ENCODE measurements at places on chromosomes 6 and 20. TPM values are rescaled to one million over a fixed set of nuclear protein-coding genes. Genes with fewer than 3 reads are reported as not detected.

- DNase-seq = no peak
These were observed 260.0 kb downstream of the ARID1B start for GRCh38 chr6:157037165-157037564.

GRCh38 chr6:142738731-142739130, 206.2 kb downstream of the HIVEP2 start:
- DNase-seq = no peak

- DNase-seq = no peak
These were observed 34.0 kb upstream of the PI16 start for GRCh38 chr6:36920546-36920945.

DNA sequence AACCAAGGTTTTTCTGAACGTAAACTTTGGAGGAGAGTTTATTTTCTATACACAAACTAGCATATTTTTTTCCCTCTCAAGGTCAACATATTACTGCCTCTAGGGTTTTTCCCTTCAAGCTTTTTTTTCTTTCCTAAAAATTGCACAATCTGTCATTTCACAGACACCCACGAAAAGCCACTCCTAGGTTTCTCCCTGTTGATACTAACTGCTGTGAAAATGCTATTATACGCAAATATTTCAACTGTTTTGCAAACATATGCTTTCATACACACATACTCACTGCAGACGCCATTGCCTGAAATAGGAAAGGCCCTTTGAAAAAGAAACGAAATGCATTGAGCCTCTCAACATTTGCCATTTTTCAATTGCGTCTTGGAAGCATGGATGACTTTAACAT, 333.0 kb downstream of the CD83 start:
- no peak for DNase-seq

DNA sequence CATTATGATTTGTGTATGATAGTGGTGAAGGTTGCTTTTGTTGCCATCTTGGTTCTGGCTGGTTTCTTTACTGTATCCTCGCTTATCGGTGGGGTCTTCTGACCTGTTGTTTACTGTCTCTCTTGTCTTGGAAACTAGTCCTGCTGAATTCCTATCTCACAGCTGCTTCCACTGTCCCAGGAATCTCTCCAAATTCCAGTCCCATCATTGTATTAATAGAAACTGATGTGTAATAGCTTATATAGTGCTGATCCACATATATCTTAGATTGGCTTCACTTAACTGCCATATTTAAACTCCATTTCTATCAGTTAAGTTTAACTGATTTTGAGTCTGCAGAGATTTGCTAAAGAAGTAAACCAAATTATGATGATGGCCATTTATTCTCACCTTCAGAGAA, 5.9 kb downstream of the GTF2H5 start:
- no peak for DNase-seq

GRCh38 chr20:23147964-23148730, 62.0 kb upstream of the CD93 start:
- DNase-seq = peak; percentile 84

DNA sequence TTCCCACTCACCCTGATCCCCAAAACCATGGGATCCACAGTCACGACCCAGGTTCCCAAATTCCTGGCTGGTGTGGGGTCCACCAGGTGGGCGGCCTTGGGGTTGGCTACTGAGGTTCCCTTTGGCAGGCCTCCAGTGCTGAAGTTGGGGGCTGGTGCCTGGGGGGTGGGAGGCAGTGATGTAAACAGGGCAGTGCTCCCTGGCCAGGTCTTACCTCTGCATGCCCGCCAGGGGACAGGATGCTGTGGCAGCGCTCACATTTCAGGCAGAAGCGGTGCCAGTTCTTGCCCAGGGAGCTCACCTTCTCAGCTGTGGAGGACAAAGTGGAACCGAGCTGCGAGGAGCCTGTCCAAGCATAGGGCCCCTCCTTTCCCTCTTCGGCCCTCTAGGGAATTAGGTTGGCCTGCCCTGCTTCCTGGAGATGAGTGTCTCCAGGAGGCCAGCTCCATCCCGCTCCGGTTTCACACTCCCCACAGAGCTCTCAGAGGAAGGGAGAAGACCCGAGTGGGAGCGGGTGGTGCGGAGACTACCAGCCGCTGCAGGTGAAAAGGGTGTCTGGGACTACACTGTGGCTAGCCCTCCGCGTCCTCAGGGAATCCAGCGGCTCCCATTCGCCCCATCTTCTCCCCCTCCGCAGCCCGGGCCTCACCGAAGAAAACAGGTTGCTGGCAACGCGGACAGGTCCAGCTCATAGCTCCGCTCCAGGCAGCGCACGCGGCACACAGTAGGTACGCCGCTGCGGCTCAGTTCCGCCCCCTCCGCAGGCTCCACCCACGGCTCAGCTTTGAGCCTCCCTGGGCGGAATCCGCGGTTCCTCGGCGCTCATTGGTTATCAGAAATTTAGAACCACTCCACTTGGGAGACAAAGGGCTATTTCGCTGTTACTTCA, at the start of gene CRIP3:
TSS of gene CRIP3 (minus strand) at position 726 of the 889 bp plus-strand sequence. CDS start at position 692, 34 bp downstream.
- no peak for DNase-seq

DNA sequence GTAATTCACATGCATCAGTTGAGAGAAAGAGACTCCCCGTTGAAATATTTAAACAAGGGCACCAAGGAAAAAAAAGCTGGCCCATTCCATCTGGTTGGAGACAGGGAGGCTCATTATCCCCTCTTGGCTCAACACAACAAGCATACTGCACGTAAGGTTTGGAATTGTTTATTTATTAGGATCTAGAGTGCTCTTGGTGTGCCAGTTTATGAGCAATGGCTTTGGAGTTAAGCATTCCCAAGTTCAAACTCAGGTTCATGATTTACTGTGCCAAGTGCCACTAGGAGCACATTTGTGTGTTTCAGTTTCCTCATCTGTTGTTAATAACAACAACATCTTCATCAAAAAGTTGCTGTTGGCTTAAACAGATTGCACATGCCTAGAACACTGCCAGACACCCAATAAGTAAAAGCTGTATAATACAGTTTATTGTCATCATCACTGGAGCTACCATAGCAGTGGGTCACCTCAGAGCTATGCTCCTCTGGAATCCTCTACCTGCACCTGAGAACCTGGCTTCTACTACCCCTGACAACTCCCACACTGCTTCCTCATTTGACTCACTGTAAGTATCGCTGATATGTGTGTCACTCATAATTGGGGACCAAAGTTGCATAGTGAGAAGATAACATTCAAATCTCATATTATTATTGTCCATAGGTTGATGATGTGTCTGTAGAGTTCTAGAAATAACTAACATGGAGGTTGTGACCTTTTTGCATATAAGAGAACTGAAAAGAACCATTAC, 5.4 kb downstream of the SLC17A3 start:
- no peak for DNase-seq

DNA sequence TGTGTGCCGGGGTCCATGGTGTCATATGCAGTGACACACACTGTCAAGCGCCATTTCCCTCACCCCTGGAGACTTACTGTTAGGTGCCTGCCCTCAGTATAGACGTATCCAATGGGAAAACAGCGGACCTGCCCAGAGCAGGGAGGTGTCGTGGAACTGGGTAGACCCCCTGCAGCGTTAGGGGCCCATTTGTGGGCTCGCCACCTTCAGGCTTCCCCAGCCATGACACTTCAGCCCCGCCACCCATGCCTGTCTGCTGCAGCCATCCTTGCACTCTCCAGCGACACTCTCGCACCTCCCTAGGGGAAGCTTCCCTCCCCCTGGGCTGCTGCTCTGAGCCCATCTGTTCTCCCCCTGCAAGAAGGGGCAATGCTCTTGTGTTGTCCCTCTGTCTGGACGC, 43.2 kb downstream of the STK35 start:
- DNase-seq = no peak

GRCh38 chr6:142872376-142872775, 72.6 kb downstream of the HIVEP2 start:
- DNase-seq = peak; percentile 64

DNA sequence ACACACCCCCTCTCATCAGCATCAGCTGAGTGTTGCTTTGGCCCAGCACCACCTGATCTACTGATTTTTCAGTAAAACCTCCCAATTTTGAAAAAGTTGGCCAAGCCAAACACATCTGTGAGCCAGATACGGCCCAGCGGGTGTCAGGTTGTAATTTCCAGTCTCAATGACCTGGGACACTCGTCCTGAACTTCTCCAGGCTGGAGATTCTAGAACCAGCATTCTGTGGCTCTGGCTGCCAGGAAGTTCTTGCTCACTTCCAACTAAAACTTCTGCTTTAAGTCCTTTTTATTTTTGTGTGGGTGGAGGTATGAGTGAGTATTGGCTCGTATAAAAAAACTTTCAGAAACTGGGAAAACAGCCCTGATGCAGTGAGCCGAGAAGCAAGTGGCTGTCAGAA, 5.1 kb downstream of the KIAA1755 start:
- DNase-seq = no peak

DNA sequence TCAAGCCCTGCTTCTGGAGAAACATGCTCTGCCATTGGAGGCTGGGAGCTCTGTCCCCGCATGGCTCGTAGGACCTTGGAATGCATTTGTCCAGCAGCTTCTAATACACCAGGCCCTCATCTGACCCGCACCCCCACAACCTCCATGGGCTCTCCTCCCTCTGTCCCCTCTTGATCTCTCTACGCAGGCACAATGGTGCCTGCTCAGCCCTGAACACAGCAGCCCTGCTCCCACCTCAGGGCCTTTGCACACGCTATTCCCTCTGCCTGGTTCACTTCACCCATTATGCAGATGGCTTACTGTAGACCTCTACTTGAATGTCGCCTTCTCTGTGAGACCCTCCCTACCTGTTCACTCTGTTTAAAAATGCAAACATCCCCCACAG, 27.0 kb upstream of the PTGIS start:
- no peak for DNase-seq

GRCh38 chr6:87936065-87936464, 111.6 kb upstream of the SPACA1 start:
- no peak for DNase-seq

DNA sequence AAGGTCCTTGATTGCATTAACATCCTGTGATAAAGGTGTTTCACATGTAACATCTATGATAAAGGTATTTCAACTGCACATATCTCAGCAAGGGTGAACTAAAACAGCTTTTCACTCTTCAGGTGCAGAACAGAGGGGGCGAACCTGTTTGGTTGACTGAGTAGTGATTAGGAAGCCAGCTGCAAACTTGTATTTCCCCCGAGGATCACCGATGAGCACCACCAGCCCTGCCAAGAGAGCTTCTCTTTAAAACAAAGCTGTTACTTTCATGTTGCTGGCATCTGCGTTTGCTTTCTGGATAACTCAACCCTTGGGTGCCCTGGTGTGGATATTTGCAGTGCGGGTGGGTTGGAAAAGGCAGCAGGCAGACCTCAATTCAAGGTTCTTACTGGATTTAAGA, 39.6 kb downstream of the JAG1 start:
- no peak for DNase-seq

GRCh38 chr6:137625808-137626207, 131.6 kb upstream of the OLIG3 start:
- no peak for DNase-seq

- no peak for DNase-seq
These were observed 37.5 kb upstream of the OCSTAMP start for GRCh38 chr20:46587986-46588385.

DNA sequence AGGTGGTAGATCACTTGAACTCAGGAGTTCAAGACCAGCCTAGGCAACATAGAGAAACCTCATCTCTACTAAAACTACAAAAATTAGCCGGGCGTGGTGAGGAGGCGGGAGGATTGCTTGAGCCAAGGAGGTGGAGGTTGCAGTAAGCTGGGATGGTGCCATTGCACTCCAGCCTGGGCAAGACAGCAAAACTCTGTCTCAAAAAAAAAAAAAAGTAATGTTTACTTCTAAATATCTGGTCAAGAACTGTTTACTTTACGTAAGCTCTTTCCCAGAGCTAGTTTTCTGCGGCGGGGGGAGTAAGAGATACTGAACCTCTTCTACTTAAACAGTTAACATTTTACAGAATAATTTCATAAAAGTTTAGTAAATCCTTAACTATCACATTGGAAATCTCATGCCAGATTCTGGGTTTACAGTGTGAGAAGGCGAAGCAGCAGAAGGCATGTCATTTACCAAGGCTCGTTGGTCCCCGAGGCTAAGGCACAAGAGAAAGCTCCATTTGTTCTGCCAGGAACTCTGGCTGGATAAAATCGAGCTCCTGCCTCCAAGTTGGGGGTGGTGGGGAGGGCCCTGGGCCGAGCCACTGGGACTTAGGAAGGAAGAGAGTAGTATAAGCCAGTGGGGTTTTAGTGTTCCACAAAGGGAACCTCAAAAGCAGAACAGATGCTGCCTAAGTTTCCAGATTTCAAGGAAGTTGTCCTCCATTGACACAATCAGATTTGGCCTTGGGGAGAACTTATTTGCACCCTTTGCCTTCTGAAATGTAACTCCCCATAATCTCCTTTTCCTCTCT, 41.7 kb downstream of the ARFGEF2 start:
- DNase-seq = no peak

DNA sequence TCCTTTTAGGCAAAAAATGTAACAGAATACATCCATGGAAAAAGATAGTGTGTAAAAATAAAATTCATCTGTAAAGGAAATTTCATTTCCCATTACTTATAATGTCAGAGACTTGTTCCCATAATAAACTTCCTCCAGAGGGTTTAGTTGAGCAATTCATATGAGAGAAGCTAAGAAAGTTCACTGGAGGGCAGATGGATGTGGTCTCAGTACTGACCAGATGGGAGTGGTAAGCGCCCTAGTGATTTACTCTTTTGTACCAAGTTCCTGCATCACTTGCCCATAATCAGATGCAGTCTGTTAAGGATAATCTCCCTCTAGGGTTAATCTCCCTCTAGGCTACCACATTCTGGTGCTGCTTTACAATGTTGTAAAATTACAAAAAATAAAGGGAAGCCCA, 61.7 kb downstream of the ESF1 start:
- DNase-seq = no peak

GRCh38 chr20:57288651-57289277, 22.3 kb upstream of the BMP7 start:
- no peak for DNase-seq

GRCh38 chr6:147043994-147044477, 160.2 kb upstream of the STXBP5 start:
- peak; percentile 77 for DNase-seq

DNA sequence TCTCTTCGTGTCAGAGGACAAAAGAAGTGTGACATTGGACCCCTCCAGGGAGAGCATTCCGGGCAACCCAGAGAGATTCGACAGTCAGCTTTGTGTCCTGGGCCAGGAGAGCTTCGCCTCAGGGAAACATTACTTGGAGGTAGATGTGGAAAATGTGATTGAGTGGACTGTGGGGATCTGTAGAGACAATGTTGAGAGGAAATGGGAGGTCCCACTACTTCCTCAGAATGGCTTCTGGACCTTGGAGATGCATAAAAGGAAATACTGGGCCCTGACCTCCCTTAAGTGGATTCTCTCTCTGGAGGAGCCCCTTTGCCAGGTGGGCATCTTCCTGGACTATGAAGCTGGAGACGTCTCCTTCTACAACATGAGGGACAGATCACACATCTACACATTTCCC, 9.5 kb upstream of the BTN3A3 start:
- no peak for DNase-seq

GRCh38 chr20:4787820-4788219, 66.1 kb downstream of the PRND start:
- no peak for DNase-seq

GRCh38 chr6:25769983-25770382, 15.4 kb downstream of the SLC17A4 start:
- no peak for DNase-seq

GRCh38 chr20:57308451-57309271, 20.9 kb upstream of the SPO11 start:
- DNase-seq = no peak

- DNase-seq = no peak
These were observed 8.1 kb upstream of the FUT9 start for GRCh38 chr6:96007663-96008062.

GRCh38 chr20:50663095-50663821, 28.1 kb downstream of the RIPOR3 start:
- DNase-seq = peak; percentile 29

The PRL gene
- total RNA-seq = not detected

The OXT gene
- not detected for total RNA-seq

The GSTA2 gene
- not detected for total RNA-seq

Measured in HT1080 (cell line).